ENCODE measurements at places on chromosomes 2 and 18. TPM values are rescaled to one million over a fixed set of nuclear protein-coding genes. Genes with fewer than 3 reads are reported as not detected.
A peak's percentile ranks its signal among the peaks of the same experiment; 100 is the strongest.

MDH1B gene
- polyA plus RNA-seq, result 0.69 TPM

ABCB11 gene
- 5.3 TPM for polyA plus RNA-seq

OBSL1 gene
- 92.9 TPM for polyA plus RNA-seq

LANCL1 gene
- 41.9 TPM for polyA plus RNA-seq

NPAS2 gene
- 20.4 TPM for polyA plus RNA-seq

UGT1A8 gene
- polyA plus RNA-seq, result not detected

CXCR4 gene
- polyA plus RNA-seq, result 17.8 TPM

RTP5 gene
- 0.07 TPM for polyA plus RNA-seq

CYBRD1 gene
- 25.5 TPM for polyA plus RNA-seq

XDH gene
- polyA plus RNA-seq, result 138 TPM

DNA sequence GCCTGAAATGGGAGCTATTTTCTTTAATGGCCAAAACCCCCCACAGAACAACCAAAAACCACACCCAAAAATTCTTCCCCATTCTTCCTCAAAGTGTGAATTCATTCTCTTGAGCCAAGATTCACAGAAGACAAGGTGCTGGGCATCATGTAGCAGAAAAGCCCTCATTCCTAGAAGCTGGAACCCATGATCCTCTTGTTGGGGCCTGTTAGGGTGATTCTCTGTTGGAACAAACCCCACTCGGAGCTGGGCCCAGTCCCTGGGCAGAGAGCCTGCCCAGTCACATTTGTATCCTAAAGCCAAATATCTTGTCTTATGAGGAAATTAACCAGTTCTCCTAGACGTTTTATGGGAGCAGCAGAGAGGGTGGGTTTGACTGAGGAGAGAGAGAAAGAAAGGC lies 22.8 kb upstream of the VPS4B start:
- DNase-seq, result no peak

DNA sequence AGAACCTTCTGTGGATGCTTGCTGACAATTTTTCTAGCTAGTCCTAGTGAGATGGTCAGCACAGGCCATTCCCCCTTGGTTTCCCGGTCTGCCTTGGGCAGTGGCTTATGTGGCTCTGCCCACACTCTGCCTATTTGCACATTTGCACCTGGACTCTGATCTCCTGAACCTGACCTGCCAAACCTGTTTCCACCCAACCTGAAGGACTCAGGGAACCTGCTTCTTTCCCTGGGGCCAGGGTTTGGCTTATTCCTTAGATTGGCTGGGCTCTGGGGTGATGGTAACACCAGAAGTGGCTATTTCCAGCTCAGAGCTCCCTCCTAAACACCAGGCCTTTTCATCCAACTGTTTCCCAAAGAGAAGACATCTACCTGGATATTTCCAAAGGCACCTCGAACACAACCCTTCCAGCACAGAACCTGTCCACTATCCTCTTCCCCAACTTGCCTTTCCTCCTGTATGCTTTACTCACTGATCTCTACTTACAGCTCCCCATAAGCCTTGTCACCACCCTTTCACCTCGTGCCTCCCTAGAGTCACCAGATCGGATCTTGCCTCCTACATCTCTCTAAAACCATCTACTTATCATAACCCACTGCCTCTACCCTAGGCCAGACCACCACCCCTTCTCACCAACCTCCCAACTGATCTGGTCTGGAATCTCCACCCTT lies 5.8 kb upstream of the MTA3 start:
- peak; percentile 51 for DNase-seq

GRCh38 chr18:31185186-31185950 lies 22.7 kb upstream of the DSC1 start:
- DNase-seq, result no peak

DNA sequence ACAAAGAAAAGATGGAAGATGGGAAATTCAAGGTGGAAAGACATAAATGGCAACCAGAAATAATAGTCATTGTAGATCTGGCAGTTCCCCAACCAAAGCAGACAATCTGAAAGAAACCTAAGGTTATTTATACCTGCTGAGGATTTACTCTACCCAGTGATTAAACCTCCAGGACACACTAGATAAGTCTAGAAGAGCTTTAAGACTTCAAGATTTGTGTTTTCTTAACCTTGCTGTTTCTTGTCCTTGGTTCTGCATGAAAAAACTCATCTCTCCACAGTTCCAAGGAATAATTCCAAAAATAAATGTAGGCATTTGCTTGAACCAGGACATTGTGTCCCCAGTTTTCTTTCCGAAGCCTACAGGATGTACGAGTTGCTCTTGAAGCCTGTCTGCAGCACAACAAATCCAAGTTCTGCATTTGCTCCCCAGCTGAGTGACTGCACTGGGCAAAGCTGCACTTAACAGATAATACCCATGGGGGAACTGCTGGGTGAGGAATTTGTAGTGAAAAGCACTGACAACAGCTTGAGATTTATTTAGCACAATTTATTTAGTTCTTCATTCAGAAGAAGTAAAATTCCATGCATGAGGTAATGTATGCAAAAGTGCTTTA lies 19.8 kb downstream of the DTNA start:
- no peak for DNase-seq

- no peak for DNase-seq
Observed at GRCh38 chr2:194323740-194324139, 1333.3 kb upstream of the SLC39A10 start.

GRCh38 chr2:105557021-105557920 lies 158.4 kb upstream of the FHL2 start:
- no peak for DNase-seq

DNA sequence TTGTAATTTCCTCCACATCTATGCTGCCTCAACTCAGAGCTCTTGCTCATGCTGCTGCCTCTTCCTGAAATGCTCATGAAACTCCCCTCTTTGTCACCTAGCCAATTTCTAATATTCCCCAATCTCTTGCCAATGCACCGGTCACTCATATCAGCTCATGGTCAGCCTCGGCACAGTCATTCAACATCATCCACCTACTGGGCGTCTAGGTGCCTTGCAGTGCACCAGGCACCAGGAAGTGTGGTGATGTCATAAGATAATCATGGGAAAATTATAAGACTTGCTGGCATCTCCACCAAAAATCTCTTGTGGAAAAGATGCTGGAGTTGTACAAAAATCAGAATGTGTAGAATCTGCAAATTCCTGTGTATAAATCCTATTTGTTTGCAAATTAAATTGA lies 52.6 kb upstream of the RAB27B start:
- no peak for DNase-seq

- DNase-seq, result no peak
Observed at GRCh38 chr2:133004623-133005022, 334.6 kb upstream of the LYPD1 start.

DNA sequence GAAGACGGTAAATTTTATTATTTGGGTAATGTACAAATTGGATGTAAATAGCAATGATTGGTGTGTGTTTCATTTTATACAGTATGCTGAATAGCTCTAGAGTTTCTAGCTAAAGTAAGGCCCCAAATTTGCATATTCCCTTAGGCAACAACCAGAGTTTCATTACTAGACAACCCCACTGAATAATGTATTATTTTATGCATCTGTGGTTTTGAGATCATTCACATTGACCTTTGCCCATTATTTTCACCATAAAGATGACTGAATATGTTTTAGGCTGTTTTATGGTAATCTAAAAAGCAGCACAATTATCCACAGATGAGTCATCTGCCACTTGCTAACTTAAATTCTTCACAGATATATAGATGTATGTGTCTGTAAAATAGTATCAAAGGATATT lies 44.5 kb upstream of the C2orf74 start:
- no peak for DNase-seq

GRCh38 chr2:187575751-187576067 lies 21.5 kb upstream of the TFPI start:
- DNase-seq, result no peak

DNA sequence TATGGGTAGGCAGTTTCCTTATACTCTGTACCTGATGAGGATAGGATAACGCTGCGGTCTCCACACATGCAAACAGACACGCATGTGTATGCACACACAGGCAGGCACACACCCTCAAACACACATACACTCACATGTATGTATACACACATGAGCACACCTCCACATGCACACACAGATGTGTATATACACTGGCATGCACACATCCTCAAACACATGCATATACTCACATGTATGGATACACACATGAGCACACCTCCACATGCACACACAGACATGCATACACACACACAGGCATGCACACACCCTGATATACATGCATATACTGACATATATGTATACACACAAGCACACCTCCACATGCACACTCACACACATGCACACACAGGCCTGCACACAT lies 267.8 kb upstream of the HDAC4 start:
- DNase-seq, result no peak

DNA sequence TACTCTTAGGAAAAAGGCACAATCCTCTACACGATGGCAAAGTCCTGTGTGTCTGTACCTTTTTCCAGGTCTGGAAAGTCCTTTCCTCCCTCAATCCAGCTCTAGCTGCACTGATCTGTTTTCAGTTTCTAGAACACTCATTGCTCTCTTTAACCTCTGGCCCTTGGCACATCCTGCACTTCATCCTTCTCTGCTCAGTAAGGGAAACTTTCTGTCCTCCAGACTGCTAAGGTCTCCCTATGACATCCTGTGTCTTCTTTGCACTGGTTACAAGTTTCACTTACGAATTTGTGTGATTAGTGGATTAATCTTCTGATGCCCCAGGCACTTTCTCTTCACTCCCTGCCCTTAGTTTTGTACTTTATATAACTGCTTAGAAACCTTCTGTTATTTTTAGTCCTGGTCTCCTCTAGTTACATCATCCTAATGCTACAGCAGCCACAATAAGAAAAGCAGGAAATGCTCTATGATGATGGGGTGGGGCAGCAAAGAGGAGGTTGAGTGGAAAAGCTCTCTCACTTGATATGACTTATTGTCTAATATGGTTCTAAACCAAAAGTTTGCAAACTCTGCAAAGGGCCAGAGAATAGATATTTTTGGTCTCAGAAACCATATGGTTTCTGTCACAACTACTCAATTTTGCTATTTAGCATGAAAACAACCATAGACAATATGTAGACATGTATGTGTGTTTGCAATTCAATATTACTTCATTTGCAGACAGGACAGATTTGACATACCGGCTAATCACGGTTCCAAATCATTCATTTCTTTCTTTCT lies 568.2 kb downstream of the THSD7B start:
- peak; percentile 1 for DNase-seq

- DNase-seq, result no peak
Observed at GRCh38 chr18:63155910-63156773, 163.4 kb downstream of the BCL2 start.

DNA sequence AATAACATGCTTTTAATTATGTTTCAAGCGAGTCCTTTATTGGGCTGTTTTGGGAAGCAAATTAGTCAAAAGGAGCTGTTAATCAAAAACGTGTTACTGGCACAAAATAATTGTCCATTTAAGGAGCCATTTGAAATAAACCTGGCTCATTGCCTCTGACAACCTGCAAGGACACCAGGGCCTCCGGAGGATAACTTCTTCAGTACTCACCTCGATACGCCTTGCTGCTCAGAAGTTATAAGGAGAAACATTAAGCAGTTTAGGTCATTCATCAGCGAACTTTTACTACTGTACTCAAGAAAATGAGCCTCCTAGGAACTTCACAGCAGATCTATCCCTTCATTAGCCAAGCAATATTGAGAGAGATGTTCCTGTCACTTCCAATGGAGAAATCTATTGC lies 1579.2 kb upstream of the ACVR2A start:
- no peak for DNase-seq

- no peak for DNase-seq
Observed at GRCh38 chr2:187435078-187435477, 13.0 kb downstream of the CALCRL start.

- no peak for DNase-seq
Observed at GRCh38 chr18:3603421-3604234, 153.7 kb downstream of the TGIF1 start.

GRCh38 chr2:162465430-162465829 lies 121.5 kb downstream of the GCA start:
- no peak for DNase-seq

- no peak for DNase-seq
Observed at GRCh38 chr18:55249550-55249949, 290.3 kb upstream of the CCDC68 start.

- no peak for DNase-seq
Observed at GRCh38 chr2:54658564-54659071, 64.8 kb upstream of the EML6 start.

- DNase-seq, result no peak
Observed at GRCh38 chr2:206543073-206543472, 99.2 kb upstream of the FAM237A start.

DNA sequence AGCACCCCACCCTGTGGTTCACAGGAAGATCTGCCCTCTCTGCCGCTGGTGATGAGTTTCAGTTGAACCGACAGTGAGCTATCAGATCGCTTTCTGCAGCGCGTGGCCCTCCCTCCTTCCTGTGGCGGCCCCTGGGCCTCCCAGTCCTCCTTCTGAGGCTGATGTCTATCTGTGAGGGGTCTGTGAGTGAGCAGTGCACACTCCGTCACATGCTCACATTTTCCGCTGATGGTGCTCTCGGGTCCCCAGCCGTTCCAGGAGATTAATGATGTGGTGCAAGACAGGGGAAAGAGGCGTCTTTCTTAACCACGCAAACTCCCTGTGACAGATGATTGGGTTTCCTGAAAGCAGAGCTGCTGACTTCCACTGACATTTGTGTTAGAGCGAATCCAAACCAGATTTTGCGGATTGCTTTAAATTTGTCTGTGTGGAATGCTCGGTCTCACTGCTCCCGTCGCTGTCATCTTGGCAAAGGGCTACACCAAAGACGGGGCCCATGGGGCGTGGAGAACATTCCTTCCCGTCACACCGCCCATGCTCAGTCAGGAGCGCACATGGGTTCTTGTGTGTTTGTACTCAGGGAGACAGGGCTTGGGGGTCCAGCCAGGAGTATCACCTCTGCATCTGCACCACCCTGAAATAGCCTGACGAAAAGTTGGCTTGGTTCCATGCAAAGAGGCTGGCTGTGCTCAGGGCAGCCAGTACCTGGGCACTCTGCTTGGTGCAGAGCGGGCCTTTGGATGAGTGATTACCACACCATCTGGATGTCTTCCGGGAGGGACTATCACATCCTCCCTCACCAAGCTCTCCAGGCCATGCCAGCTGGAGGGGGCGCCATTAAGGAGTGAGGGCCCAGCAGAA lies 154.7 kb upstream of the HS6ST1 start:
- peak; percentile 35 for DNase-seq

DNA sequence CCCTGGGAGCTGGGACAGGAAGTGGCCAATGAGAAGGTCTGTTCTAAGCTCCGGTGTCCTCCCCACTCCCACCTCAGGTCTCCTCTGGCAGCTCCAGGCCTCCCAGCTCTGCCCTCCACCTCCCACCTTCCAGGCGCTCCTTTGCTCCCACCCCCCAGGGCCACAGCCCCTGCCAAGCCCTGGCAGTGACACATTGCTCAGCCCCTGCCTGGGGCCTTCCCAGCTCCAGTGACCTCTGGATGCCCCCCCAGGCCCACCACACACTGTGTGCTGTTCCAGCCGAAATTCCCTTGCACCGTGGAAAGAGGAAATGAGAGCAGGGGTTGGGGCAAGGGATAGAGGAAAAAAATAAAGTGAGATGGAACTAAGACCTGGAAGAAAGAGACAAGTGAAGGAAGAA lies 289.6 kb downstream of the CYP26B1 start:
- DNase-seq, result no peak

DNA sequence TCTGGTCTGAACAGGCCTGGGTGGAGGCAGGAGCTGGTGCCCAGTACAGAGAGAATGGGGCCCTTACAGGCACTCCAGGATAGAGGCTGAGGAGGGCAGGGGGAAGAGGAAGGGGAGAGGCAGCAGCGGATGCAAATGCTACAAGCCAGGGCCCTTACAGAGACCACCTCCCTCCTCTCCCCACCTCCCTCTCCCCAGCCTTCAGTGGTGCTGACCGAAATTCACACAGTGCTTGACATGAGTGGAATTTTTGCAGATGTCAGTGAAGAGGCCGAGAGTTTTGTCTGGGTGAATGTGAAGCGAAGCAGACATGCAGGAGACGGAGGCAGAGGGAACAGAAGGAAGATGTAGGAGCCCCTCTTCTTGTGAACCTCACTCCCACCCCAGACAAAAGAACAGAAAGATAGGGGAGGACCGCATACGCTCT lies 31.9 kb downstream of the CIB4 start:
- no peak for DNase-seq
